ENCODE measurements at places on chromosomes 12 and 14.

DNA sequence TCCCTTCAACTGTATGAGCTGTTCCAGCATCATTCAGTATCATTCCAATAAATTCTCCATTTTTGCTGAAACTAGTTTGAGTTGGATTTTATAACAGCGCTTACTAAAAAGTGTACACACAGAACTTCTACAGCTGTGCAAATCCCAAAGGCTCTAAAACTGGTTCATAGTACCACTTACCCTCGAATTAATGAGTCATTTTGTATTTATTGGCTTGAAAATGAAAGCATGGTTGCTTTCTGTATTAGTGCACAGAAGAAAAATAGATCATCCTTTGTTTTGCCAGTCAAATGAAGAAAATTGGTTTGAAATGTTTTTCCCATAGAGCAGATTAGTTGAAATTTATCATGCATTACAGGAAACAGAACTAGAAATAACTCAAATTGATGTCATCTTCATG is 268.3 kb upstream of the CPNE8 start:
- DNase-seq: no peak

- no peak for DNase-seq
These were observed 284.9 kb downstream of the TMTC2 start for GRCh38 chr12:82971584-82971983.

GRCh38 chr12:6745741-6746525 is 7.0 kb downstream of the MLF2 start:
- no peak for DNase-seq

GRCh38 chr14:57573173-57573572 is 79.5 kb upstream of the CCDC198 start:
- DNase-seq: no peak

GRCh38 chr14:92698393-92698792 is 50.0 kb downstream of the LGMN start:
- DNase-seq: no peak

DNA sequence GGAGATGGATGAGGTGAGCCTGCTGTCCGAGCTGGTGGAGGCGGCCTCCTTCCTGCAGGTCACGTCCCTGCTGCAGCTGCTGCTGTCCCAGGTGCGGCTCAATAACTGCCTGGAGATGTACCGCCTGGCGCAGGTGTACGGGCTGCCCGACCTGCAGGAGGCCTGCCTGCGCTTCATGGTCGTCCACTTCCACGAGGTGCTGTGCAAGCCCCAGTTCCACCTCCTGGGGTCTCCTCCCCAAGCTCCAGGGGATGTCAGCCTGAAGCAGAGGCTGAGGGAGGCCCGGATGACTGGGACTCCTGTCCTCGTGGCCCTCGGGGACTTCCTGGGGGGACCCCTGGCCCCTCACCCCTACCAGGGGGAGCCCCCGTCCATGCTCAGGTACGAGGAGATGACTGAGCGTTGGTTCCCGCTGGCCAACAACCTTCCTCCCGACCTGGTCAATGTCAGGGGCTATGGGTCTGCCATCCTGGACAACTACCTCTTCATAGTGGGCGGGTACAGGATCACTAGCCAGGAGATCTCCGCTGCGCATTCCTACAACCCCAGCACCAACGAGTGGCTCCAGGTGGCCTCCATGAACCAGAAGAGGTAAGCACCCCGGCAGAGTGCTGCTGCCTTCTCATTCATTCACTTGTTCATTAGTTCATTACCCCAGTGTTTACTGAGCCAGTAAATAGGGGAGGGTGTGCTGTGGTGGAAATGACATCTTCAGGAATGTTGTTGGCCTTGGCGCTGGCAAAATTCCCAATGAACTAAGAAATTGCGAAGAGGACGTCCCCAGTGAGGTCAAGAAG is 774 bp upstream of the MANSC4 start:
- DNase-seq: no peak

DNA sequence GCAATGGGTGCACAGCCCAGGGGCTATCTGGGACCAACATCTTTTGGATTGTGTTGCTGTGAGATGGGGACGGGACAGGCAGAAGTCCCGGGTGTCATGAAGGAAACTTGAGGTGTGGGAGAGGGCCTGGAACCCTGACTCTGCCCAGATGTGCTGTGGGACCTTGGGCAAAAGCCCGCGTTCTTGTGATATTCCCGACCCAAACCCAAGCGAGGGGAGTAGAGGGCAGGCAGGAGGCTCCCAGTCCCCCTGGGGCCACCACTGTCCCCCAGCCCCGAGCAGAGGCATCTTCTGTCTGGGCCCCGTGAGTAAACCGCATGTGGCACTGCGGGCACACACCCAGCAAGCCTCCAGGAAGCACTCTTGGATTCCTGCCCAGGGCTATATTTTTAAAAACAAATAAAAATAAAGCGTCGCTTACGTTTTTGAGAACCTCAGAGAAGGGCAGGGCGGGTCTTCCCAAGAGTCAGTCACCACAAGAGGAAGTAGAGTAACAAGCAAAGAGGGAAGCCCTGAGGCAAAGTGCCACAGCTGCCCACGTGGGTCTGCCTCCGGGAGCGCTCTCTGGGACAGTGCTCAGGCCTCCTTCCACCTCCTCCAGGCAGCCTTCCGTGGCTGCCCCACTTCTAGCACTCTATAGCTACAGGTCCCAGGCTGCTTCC is 39.5 kb downstream of the BEGAIN start:
- peak; percentile 12 for DNase-seq

- DNase-seq: peak; percentile 2
These were observed 72.8 kb upstream of the ABCD2 start for GRCh38 chr12:39692258-39692853.

DNA sequence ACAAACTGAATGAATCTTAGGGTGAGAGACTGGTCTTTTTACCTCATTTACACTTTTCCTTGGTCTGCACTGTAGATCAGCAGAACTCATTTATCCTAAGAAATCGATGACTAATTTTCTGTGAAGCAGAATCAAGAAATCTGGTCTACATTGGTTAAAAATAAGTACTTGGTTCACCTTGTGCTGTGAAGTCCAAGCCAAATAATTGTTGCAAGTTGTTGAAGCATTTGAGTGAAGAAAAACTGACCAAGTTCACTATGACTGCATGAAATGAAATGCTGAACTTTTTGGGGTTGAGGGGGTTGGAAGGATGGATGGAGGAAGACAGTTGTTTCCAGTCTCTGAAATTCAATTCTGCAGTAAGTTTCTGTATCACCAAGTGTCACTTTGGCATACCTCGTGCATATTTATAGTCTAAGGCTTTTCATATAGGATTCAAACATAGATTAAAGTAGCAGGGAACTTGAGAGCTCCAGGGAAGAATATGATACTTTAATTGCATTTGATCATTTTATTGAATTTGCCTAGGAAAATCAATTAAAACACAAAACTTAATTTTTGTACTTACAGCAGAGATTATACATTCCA is 75.0 kb downstream of the FAR2 start:
- DNase-seq: no peak

- DNase-seq: no peak
These were observed 11.7 kb downstream of the SP1 start for GRCh38 chr12:53391724-53392123.

GRCh38 chr12:32446316-32447119 is 47.2 kb downstream of the FGD4 start:
- no peak for DNase-seq

- DNase-seq: no peak
These were observed 21.1 kb upstream of the TAS2R14 start for GRCh38 chr12:10960211-10960610.

GRCh38 chr12:117120787-117121186 is 21.6 kb upstream of the TESC start:
- DNase-seq: no peak

DNA sequence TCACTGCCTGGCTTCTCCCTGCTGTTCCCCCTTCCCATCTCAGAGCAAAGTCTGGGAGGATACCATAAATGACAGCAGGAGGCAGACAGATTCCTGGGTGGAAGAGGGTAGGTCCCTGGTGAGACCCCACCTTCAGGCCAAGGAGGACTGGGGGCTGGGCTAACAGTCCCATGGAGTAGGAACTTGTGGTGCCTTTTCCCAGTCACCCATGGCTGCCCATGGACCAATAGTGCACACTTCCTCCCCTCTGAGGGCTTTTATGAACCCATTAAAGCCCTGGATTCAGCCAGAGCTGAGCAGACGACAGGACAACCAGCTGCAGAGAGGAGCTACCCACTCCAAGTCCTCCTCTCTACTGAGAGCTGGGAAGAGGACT is 36.6 kb upstream of the OR5AU1 start:
- no peak for DNase-seq

DNA sequence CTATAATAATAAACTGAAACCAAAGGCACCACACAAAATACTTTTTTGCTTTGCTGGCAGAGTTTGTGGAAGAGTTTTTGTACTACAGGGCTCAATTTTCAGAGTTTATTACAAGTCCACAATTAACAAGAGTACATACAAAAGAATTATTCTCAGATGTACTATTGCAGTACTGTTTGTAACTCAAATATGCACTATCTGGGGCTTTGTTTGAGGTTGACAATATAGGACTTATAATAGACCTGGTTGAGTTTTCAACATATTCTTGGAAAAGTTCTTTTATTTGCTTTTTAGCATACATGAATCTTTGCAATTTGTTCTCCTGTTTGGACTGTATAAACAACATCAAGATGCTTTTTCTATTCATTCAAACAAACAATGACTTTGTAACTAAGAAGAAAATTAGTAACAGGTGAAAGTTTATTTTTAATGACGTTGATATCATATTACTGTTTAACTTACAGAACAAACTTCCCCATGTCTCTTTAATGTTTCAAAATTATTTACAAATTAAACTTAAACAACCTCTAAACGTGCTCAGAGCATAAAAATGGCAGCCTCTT is 407.4 kb upstream of the PRICKLE1 start:
- DNase-seq: no peak

DNA sequence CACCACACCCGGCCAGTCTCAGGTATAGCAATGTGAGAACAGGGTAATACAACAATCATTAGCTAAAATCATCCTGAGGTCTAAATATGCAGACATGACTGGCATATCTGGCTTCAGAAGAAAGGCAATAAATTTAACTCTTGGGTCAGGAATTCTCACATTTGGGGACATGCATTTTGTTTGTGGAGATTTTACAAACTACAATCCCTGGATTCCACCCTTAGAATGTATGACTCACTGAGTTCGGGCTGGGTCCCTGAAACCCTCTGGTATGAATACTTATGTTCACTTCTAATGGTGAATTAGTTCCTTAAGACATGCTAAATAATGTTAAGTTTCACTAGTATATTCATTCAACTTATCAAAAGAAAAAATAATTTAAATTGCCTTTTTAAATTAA is 98.9 kb upstream of the HMGA2 start:
- no peak for DNase-seq

DNA sequence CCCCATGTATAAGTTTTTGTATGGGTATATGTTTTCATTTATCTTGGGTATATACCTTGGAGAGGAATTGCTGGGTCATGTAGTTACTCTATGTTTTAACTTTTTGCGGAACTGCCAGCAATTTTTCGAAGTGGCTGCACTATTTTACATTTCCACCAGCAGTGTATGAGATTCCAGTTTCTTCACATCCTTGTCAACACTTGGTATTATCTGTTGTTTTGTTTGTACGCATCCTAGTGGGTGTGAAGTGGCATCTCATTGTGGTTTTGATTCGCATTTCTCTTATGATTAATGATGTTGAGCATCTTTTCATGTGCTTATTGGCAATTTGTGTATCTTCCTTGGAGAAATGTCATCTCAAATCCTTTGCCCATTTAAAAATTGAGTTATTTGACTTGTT is 6.9 kb downstream of the ANKRD13A start:
- DNase-seq: no peak

- DNase-seq: no peak
These were observed 82.0 kb upstream of the OTOGL start for GRCh38 chr12:80017261-80017870.

DNA sequence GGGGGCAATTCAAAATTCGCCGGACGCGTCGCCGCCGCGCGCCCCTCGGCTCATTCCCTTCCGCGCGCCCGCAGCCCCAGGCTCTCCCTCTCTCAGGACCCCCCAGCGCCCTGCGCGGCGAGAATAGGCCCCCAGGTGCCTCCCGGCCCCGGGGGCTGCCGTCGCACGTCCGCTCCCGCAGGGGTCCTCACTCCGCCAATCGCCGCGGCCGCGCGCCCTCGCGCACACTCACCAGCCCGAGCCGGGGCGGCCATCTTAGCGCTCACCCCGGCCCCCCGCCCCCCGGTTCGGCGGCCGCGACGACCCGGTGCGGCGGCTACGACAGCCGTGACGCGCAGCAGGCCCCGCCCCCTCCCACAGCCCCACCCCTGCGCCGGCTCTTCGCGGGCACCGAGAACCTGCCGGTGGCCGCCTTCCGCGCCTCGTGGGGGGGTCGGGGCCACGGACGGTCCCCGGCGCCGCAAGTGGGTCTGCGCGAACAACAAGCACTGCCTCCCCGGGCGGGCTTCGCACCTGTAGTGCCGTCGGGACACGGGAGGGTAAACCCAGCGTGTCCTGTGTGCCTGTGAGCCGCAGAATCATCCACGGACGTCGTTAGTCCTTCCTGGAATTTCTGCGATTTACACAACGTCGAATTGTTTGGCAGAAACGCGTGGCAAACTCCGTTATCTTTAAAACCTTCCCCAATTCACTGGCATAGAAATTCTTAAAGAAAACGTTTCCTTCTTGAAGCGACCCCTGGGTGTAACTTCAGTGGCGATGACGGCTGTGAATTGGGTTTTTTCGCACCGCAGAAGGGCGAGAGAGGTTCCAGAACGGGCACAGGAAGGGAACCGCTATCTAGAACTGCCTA is 2.5 kb downstream of the USP44 start:
- peak; percentile 14 for DNase-seq

DNA sequence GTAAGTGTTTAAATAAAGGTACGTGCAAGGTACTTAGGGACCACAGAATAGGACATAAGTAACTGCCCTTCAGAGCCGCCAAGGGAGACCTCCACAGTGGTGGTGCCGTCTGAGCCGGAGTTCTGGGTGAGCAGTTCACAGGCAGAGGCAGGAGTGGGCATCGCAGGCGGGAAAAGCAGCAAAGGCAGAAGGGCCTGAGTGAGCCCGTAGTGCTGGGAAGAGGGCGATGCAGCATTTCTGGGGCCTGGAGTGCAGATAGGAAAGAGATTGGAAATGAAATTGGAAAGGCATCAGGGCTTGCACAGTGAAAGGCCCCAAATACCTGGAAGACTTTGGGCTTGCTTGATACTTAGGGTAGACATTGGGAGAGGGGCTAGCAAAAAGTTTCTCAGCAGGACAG is 32.9 kb downstream of the EVL start:
- no peak for DNase-seq

DNA sequence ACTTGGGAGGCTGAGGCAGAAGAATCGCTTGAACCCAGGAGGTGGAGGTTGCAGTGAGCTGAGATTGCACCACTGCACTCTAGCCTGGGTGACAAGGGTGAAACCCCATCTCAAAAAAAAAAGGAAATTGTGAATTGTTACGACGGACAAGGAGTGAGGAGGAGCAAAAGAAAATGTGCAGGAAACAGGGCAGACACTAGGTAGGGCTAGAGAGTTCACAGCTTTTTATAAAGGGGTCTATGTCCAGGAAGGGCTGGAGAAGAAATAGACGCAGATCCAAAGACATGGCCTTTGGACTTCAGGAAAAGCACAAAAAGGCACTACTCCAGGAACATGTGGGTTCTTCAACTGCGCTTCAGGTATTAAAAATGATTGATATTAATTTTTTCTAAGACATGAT is 34.4 kb downstream of the ATG14 start:
- no peak for DNase-seq
